ENCODE measurements at places on chromosomes 6 and 20. TPM values are rescaled to one million over a fixed set of nuclear protein-coding genes. Genes with fewer than 3 reads are reported as not detected.

The COL9A3 gene
- total RNA-seq = 1.9 TPM

The NT5DC1 gene
- total RNA-seq = 3.7 TPM

The CD40 gene
- 21.3 TPM for total RNA-seq

The CTCFL gene
- not detected for total RNA-seq

The CDC25B gene
- total RNA-seq = 91.1 TPM

The PSMB8 gene
- total RNA-seq = 86.4 TPM

The REM1 gene
- total RNA-seq = not detected

The PKIB gene
- total RNA-seq = not detected

The ID1 gene
- total RNA-seq = 1,287 TPM

The IP6K3 gene
- total RNA-seq = under 0.01 TPM

The CCDC170 gene
- not detected for total RNA-seq

The RNF144B gene
- total RNA-seq = 77.1 TPM

The OXT gene
- total RNA-seq = not detected

The DDO gene
- 2.0 TPM for total RNA-seq

The SYCP2 gene
- 3.1 TPM for total RNA-seq

The RHAG gene
- total RNA-seq = not detected

The EZR gene
- total RNA-seq = 90.7 TPM

The MUC21 gene
- total RNA-seq = not detected

The FUCA2 gene
- total RNA-seq = 30.3 TPM

The PLN gene
- not detected for total RNA-seq

The FGD2 gene
- total RNA-seq = not detected

The HLA-DOA gene
- not detected for total RNA-seq

The TUBE1 gene
- total RNA-seq = 18.4 TPM

All from dermis blood vessel endothelial cell (primary cell).